Cardiac fibroblast (primary cell): ENCODE measurements at places on chromosomes 13 and 19.
A peak's percentile ranks its signal among the peaks of the same experiment; 100 is the strongest.

- DNase-seq: no peak
These were observed 7.6 kb upstream of the RSPH6A start for GRCh38 chr19:45822716-45823115.

- DNase-seq: no peak
These were observed 15.8 kb downstream of the RAB3D start for GRCh38 chr19:11323601-11324078.

- no peak for DNase-seq
These were observed 5.5 kb downstream of the LRP3 start for GRCh38 chr19:33199441-33200265.

DNA sequence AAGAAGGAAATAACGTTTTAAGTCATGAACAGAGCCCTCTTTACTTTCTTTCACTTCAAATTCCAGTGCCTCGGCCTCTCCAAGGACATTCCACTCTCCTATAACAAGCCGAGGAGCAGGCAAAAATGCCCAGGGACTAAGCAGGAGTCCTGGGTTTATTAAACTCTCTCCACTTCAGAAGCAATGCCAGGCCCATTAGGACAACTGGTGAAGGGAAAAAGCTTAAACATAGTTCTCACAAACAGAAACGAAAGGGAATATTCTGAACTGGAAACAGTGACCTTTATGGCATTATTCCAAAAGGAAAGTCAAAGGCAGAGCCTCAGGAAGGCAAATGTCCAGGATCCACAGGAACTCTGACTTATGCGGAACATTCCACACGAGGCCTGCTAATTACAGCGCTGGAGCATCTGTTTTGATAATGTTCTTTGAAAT lies 30.9 kb upstream of the MED4 start:
- peak; percentile 57 for DNase-seq

DNA sequence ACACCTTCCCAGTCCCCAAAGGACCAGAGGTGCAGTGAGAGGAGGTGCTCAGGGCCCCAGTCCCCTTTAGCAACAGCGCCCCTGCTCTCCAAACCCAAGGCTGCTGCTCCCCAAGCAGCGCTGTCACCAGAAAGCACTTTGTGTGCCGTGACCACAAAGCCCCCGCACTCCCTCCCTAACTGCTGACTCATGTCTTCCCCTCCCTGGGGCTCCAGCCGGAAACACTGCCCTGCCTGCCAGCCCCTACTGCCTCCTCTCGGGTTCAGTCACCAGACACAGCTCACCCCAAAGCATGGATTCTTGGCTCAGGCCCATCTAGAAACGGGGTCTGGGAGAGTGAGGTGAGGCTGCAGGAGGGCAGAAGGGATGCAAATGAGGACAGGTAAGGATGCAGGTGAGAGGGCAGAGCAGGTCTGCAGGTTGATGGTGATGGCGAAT lies 4.9 kb upstream of the TNFSF14 start:
- DNase-seq: peak; percentile 80

DNA sequence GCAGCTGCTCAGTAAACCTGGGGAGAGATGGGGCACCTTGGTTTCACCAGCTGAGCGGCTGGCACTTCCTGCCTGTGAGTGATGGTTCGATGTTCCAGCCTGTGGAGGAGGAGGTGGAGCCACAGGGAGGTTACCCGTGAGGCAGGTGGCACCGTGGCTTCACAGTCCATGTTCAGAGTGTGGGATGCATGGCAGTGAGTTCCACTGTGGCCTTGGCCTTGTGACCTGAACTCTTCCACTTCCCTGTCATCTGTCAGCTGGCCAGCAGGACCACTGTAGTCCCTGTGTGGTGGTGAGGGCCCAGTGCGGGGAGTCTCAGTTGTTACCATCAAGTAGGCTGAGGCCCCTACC lies 16.9 kb downstream of the SMARCA4 start:
- no peak for DNase-seq

DNA sequence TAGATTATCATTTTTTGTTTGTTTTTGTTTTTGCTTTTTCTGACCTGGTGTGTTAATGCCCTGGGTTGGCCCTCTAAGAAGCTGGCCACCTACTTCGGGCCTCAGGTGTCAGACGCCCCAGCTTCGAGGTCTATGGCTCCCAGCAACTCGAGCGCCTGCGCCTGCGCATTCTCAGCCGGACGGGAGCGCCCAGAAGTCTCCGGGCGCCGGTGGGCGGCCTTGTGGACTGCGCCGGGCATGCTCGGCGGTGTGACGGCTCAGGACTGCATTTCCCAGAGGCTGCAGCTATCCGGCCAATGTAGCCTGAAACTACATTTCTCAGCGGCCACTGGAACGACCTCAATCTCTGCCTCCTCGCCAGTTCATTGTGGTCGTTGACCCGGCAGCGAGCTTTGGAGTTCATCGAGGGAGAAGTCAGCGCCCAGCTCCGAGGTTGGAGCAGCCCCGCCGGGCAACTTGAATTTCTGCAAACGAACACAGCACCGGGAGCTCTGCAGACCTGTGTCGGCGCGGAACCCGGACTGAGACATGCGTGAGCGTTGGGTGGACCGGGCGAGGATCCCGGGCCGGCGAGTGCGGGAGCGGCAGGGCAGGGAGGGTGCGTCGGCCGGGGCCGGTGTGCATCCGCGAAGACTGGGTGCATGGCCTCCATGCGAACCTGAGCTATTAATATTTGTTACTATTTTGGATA lies at the start of gene ZNF30:
ZNF30 (plus strand) TSS at position 219 of the 691 bp plus-strand sequence. CDS start 3,045 bp downstream, outside the sequence.
- peak; percentile 92 for DNase-seq

GRCh38 chr13:30376426-30377311 lies 45.6 kb upstream of the UBE2L5 start:
- no peak for DNase-seq

DNA sequence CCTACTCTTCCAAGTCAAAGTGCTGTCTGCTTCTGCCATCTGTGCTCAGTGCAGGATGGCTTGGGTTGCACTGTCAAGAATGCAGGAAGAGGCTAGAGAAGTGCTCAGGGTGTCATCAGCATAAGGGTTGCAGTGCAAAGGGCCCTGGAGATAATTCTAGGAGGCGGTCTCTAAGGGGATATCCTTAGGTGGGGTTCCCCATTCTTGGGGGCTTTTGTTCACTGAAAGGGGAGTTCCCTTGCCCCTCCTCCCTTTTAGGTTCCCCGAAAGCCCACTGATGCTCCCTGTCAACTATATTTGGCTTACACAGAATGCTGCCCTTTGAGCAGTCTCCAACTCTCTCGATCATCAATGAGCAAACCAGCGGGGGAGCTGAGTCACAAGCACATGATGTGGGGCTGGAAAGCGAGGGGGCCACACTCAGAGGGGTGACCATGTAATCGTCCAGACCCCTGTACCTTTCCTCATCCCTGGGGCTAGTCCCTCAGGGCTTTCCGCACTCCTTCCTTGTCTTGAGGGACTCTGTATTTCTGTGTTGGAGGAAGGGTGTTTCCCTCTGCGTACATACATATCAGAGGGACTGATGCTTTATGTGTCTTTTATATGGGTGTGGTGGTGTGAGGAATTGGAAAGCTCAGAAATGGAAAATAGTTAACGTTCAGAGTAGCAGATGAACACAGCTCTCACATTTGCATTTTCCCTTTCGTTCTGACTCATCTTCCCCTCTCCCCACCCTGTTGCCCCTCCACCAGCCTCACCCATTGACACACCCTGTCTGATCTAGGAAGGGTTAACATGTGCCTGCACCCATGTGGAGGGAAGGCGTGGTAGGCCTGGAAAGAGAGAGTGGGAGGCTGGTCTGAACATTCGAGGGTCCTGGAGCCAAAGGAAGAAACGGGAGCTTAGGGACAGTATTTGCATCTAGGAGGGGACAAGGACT lies 6.7 kb downstream of the ZBTB32 start:
- DNase-seq: no peak

DNA sequence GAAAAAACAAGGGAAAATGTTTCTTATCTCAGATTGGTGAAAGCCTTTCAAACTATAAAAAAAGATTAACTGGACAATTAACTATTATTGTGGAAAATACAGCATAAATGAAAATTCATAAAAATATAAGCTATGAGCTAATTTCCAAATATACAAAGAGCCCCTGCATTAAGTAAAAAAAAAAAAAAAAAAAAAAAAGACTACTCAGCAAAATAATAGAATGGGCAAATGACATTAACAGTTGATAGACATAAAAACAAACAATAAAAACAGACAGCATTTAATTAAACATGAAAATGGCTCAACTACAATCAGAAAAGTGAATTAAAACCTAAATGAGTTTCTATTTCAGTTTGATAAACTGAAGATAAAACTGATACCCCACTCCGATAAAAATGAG lies 77.5 kb downstream of the RBM26 start:
- no peak for DNase-seq

DNA sequence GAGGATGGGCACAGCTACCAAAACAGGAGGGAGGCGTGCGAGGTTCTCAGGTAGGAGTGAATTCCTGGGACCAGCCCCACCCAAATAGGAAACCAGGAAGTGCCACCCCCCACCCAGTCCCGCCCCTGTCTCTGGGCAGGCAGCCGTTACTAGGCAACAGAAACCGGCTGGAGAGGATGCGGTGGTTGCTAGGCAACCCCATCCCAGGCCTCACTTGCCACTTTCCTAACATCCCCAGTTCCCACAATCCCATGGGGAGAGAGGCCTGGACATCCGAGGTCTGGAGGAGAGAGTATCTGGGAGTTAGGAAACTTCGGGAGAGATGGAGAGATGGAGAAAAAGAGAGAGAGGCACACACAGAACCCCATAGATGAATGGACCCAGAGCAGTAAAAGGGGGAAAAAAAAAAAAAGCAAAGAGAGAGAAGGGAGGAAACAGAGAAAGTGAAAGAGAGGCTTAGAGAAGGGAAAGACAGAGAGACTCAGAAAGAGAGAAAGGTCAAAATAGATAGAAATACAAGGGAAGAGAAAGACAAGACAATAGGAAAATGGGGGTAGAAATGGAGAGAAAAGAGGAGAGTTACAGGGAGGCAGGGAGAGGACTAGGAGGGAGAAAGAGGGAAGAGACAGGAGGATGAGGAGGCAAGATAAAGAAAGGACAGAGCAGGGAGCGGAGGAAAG lies 3.8 kb downstream of the GRIK5 start:
- DNase-seq: peak; percentile 17

DNA sequence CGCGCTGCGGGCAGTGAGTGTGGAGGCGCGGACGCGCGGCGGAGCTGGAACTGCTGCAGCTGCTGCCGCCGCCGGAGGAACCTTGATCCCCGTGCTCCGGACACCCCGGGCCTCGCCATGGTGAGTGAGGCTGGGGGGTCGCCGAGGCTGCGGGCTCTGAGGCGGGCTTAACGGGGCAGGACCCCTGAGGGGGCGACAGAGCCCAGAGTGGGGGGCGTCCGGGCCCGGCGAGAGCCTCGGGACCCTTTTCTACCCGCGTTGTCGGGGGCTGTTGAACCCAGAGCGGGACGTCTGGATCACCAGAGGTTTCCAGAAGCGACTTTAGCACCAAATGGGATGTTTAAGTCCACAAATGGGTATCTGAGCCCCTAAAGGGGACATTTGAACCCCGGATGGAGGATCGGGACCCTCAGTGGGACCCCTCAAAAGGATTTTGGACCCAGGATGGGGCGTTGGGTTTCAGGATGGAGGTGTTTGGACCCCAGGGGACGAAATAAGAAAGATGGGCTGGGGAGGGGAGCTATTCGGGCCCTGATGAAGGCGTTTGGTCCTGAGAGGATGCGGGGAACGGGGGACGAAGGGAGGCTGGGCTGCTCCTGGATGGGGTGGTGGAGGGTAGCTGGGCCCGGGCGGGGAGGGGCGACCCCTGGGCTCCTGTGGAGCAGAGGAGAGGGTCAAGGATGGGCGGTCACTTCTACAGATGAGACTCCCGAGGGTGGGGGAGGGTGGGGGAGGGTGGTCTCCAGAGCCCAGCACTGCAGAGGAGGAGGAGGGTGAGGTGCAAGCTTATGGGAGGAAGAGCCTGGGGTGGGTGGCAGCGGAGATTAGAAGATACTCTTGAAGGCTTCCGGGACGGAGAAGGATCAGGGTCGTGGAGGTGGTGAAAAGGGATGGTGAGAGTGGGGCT lies at the start of gene CALM3:
CALM3 (plus strand) TSS at position 13 of the 907 bp plus-strand sequence; CDS start at position 118, 105 bp downstream.
- no peak for DNase-seq

- no peak for DNase-seq
These were observed 27.2 kb downstream of the BLOC1S3 start for GRCh38 chr19:45205810-45206209.

GRCh38 chr19:6424195-6424938 lies at the start of gene KHSRP:
KHSRP (minus strand) TSS chr19:6424811; CDS start chr19:6424701, 110 bp downstream.
- no peak for DNase-seq

GRCh38 chr13:30735025-30735871 lies at the start of gene ALOX5AP:
ALOX5AP (plus strand) TSS chr13:30735543; CDS start chr13:30735606, 63 bp downstream.
- no peak for DNase-seq

- DNase-seq: no peak
These were observed 29.3 kb downstream of the GSX1 start for GRCh38 chr13:27821566-27821965.

DNA sequence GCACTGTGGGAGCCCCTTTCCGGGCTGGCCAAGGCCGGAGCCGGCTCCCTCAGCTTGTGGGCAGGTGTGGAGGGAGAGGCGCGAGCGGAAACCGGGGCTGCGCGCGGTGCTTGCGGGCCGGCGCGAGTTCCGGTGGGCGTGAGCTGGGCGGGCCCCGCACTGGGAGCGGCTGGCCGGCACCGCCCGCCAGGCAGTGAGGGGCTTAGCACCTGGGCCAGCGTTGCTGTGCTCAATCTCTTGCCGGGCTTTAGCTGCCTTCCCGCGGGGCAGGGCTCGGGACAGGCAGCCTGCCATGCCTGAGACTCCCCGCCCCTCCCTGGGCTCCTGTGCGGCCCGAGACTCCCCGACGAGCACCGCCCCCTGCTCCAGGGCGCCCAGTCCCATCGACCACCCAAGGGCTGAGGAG lies 405.2 kb upstream of the PRR20A start:
- no peak for DNase-seq

- peak; percentile 90 for DNase-seq
These were observed 127.2 kb upstream of the GJB6 start for GRCh38 chr13:20359335-20359734.

- DNase-seq: no peak
These were observed at the start of gene SIGLEC10 for GRCh38 chr19:51417107-51417809. SIGLEC10 (minus strand) TSS chr19:51417642; CDS start chr19:51417581, 61 bp downstream.

GRCh38 chr13:22076658-22077057 lies 405.8 kb downstream of the FGF9 start:
- DNase-seq: no peak

- DNase-seq: no peak
These were observed 2.8 kb downstream of the ZIC5 start for GRCh38 chr13:99968521-99969452.

- no peak for DNase-seq
These were observed 927.3 kb downstream of the DIAPH3 start for GRCh38 chr13:59236309-59236919.

GRCh38 chr19:2639999-2640398 lies 62.5 kb downstream of the GNG7 start:
- DNase-seq: no peak

GRCh38 chr13:109900320-109900719 lies 113.9 kb upstream of the IRS2 start:
- DNase-seq: peak; percentile 5

DNA sequence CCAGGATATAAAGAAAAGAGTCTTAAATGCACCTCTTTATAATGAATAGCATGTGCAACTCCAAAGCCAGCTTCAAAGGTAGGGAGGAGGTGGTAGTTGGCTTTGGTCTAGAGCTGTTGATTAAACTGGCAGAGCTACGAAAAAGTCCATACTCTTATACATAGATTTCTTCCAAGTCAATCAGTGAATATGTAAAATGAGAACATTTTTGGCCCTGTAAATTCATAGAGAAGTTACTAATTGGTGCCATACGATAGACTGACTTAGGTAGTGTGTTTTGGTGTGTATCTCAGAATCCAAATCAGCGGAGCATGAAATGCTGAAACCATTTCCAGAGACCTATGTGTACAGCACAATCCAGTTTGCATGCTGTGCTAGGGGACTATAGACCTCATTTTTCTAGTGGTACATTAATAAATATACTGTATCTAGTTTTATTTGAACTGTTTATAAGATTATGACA lies 17.1 kb upstream of the DPY19L3 start:
- no peak for DNase-seq

- DNase-seq: no peak
These were observed 965.7 kb downstream of the UQCRFS1 start for GRCh38 chr19:28247243-28247642.
